Left ventricle myocardium inferior (tissue), 1 donor: ENCODE measurements at places on chromosomes 7 and 10.
A peak's percentile ranks its signal among the peaks of the same experiment; 100 is the strongest.

DNA sequence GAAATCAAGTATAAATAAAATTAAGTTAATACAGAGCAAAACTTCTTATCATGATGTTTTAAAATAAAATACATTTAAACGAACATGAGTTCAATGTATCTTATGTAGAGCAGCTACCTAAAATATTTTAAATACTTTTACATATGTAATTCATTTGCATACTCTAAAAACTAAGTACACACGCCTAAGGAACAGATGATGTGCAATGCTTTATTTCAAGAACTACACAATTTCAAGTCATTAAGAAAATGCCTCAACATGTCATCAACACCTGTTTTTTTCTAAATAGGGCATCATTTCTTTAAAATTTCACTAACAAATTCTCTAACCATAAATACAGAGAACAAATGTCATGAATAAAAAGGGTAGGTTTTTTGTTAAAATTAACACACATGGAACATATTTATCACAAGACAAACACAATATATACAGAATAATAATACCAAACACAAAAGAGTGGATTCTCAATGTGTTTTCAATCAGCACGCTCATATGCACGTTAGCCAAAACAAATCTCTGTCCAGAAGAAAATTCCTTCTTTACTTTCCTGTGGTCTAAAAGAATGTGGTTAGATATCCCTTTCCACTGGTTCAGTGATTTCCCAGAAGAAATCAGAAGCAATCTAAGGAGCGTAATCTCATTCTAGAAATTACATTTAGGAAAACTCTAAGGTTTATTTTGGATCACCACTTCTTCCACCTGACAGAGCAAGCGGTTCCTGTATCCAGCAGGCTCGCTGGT lies 73.0 kb upstream of the PFKP start:
- H3K27me3 ChIP-seq, result peaks cover 16% of the 10 kb centered on the region
- H3K36me3 ChIP-seq, result no peaks in the 10 kb centered on the region
- H3K27ac ChIP-seq, result no peak overlapping the region
- H3K4me1 ChIP-seq, result no peaks in the 10 kb centered on the region

DNA sequence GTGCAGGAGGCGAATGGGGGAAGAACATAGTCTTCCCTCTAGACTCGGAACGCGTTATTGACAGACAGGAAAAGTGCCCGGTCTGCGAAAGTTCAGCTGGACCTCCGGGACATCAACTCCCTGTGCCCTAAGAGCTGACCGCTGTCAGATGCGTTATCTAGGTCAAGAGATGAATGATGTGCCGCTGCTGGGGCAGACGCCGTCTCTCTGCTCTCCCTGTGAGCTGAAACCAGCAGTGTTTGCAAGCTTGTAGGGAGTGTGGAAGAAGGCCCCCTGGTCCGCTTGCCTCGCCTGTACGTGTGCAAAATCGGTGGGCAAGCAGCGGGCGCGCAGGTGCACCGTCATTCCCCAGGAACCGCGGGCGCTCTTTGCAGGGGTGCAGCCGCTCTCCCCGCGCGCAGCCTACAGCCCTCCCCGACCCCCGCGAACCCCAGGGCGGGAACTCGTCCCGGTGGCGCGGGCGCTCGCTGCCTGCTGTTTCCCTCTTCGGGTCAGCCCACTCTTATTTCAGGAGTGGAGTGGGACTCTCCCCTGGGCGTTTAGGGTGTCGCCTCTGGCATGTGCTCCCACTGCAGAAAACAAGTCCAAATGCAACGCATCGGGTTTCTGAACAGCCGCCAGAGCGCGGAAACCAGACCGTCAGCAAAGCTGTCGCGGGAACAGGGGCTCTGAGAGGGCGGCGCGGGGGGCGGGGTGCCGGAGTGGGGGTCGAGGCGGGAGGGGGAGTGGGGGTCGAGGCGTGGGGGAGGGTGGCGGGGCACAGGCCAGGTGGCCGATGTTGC lies 1.8 kb upstream of the PFKFB3 start:
- no peaks in the 10 kb centered on the region for H3K27me3 ChIP-seq
- H3K4me3 ChIP-seq, result peak overlapping the region; percentile 94
- H3K27ac ChIP-seq, result peak overlapping the region; percentile 98
- H3K36me3 ChIP-seq, result no peaks in the 10 kb centered on the region
- peaks cover 66% of the 10 kb centered on the region for H3K4me1 ChIP-seq
- no peak for DNase-seq

- no peaks in the 10 kb centered on the region for H3K36me3 ChIP-seq
- DNase-seq, result no peak
- peak overlapping the region; percentile 94 for H3K27ac ChIP-seq
- H3K27me3 ChIP-seq, result no peaks in the 10 kb centered on the region
Observed at GRCh38 chr7:40135317-40135610, 459 bp downstream of the SUGCT start.

DNA sequence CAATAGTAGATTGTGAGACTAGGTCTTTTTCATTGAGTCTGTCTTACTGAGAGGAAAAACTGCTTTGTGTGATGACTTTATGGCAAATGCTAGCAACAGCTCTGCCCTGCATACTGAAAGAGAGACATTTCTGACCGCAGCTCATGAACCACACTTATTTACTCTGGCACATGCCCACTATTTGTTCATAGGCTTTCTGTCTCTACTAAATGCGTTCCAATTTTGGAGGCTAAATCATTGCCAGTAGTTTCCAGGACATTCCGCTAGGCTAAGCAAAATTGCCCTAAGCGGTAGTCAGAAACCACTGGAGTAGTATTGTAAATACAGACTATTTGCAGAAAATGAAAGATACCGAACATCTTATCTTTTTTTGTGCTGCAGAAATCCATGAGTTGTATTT lies 55.6 kb upstream of the DLX6 start:
- no peak overlapping the region for H3K27ac ChIP-seq
- H3K36me3 ChIP-seq, result no peaks in the 10 kb centered on the region
- H3K4me3 ChIP-seq, result no peak overlapping the region
- H3K27me3 ChIP-seq, result peaks cover 24% of the 10 kb centered on the region
- H3K4me1 ChIP-seq, result no peaks in the 10 kb centered on the region
- no peak for DNase-seq

DNA sequence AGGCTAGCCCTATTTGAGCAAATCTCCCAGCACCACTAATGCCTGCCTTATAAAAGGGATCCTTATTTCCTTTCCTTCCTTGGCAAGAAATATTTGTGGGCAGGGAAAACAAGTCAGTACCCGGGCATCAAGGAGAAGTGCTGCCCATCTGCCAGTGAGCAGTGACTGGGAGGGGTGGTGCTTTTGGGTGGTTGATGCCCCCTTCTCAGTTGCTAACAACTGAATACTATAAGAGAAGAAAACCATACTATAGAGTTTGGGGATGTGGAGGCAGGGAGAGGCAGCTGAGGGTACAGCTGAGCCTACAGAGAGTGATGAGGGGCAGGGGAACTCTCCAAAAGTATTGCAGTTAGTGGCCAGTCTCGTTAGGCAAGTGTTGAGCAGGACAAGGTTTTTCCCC lies 39.3 kb downstream of the OGDH start:
- no peak overlapping the region for H3K4me3 ChIP-seq
- H3K4me1 ChIP-seq, result peaks cover 63% of the 10 kb centered on the region
- H3K27me3 ChIP-seq, result no peaks in the 10 kb centered on the region
- DNase-seq, result no peak

DNA sequence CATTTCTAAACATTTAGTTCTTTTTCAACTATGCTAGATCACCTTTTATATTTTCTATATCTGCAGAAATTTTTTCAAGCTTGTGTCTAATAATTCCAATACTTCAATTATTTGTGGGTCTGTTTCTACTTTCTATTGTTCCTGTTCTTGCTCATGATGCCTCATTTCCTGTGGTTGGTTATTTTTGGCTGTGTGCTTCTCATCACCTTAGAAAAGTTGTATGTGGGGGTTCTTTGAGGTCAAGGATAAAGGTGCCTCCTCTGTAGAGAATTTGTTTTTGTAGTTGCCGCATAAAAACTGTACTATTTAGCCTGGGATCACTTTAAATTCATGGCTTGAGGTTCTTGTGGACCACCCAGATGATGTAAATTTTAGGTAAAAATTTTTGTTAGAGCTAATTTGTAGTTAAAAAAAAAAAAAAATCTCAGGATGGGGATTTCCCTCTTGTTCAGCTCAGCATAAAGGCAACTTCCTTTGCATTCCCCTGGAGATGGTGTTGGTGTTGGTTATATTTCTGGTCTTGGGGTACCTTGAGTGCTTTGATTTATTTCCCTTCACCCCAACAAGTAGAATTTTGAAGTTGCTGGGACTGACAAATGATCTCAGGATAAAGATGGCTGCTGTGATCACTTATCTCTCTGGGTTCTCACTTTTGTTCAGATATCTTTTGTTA lies 27.0 kb upstream of the JAZF1 start:
- no peak for DNase-seq
- H3K27ac ChIP-seq, result no peak overlapping the region
- no peaks in the 10 kb centered on the region for H3K27me3 ChIP-seq
- no peaks in the 10 kb centered on the region for H3K4me1 ChIP-seq

DNA sequence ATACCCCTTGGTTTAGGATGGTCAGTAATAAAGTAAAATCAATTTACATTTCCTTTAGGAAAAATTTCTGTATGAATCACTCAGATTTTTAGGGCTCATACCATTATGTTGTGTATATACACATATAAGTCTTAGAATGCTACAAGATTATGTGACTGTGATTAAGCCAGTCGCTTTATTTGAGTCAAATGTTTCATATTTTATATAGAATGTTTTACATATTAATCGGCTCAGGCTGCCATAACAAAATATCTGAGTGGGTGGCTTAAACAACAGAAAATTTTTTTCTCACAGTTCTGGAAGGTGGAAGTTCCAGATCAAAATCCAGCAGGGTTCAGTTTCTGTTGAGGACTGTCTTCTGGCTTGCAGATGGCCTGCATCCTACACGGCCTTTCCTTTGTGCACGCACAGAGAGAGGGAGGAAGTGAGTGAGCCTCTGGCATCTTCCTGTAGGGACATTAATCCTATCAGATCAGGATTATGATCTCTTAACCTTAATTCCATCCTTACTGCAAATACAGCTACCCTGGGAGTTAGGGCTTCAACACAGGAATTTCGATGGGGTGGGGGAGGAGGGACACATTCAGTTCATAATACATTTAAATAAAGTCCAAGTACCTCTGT lies 198.0 kb downstream of the PHF14 start:
- H3K4me1 ChIP-seq, result peaks cover 10% of the 10 kb centered on the region
- no peaks in the 10 kb centered on the region for H3K36me3 ChIP-seq
- H3K27ac ChIP-seq, result no peak overlapping the region

GRCh38 chr7:91162436-91162835 lies 101.8 kb upstream of the FZD1 start:
- no peak for DNase-seq
- H3K4me3 ChIP-seq, result no peak overlapping the region
- no peaks in the 10 kb centered on the region for H3K27me3 ChIP-seq
- no peaks in the 10 kb centered on the region for H3K36me3 ChIP-seq
- H3K27ac ChIP-seq, result no peak overlapping the region

- DNase-seq, result no peak
- H3K36me3 ChIP-seq, result no peaks in the 10 kb centered on the region
- peaks cover 4% of the 10 kb centered on the region for H3K27me3 ChIP-seq
- no peak overlapping the region for H3K27ac ChIP-seq
- H3K4me1 ChIP-seq, result peaks cover 12% of the 10 kb centered on the region
- H3K4me3 ChIP-seq, result no peak overlapping the region
Observed at GRCh38 chr7:151312831-151313809, 28.5 kb upstream of the NUB1 start.

GRCh38 chr7:4747013-4747412 lies 28.4 kb upstream of the AP5Z1 start:
- no peaks in the 10 kb centered on the region for H3K27me3 ChIP-seq
- no peak for DNase-seq
- H3K4me1 ChIP-seq, result peaks cover 67% of the 10 kb centered on the region
- H3K27ac ChIP-seq, result peak overlapping the region; percentile 94
- H3K36me3 ChIP-seq, result peaks cover 18% of the 10 kb centered on the region
- H3K4me3 ChIP-seq, result peak overlapping the region; percentile 55

- H3K27ac ChIP-seq, result no peak overlapping the region
- no peaks in the 10 kb centered on the region for H3K36me3 ChIP-seq
- no peak overlapping the region for H3K4me3 ChIP-seq
Observed at GRCh38 chr7:54796853-54797252, 37.8 kb upstream of the SEC61G start.

- no peaks in the 10 kb centered on the region for H3K27me3 ChIP-seq
- H3K4me3 ChIP-seq, result no peak overlapping the region
- H3K36me3 ChIP-seq, result no peaks in the 10 kb centered on the region
- H3K4me1 ChIP-seq, result peaks cover 29% of the 10 kb centered on the region
- DNase-seq, result no peak
Observed at GRCh38 chr7:116317907-116318306, 107.6 kb downstream of the TES start.

- peaks cover 7% of the 10 kb centered on the region for H3K4me1 ChIP-seq
- no peak for DNase-seq
- H3K27me3 ChIP-seq, result no peaks in the 10 kb centered on the region
- no peaks in the 10 kb centered on the region for H3K36me3 ChIP-seq
- no peak overlapping the region for H3K27ac ChIP-seq
Observed at GRCh38 chr7:115548756-115549155, 481.8 kb downstream of the TFEC start.

GRCh38 chr10:80100861-80101695 lies 22.6 kb downstream of the TMEM254 start:
- H3K4me3 ChIP-seq, result no peak overlapping the region
- H3K4me1 ChIP-seq, result peaks cover 19% of the 10 kb centered on the region
- DNase-seq, result no peak

DNA sequence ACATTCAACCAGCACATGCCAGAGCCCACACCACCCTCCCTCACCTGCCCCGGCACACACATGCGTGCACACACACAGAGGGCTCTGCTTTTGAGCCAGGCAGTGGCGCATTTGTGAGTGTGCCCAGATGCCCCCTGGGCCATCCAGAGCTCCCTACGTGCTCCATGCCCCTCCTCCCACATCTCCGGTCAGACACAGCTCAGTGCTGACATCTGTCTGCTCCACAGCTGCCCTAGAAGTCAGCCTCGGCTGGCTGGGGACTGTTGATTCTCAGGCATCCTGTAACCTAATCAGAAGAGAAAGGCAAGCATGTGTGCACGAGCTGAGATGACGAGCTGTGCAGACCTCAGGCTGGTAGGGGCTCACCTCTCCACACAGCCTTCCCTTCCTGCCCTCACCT lies 135.1 kb downstream of the ZMIZ1 start:
- no peak overlapping the region for H3K4me3 ChIP-seq
- DNase-seq, result no peak
- H3K4me1 ChIP-seq, result peaks cover 46% of the 10 kb centered on the region
- no peaks in the 10 kb centered on the region for H3K27me3 ChIP-seq
- H3K27ac ChIP-seq, result peak overlapping the region; percentile 18

GRCh38 chr10:26410356-26410755 lies 27.8 kb upstream of the APBB1IP start:
- H3K4me3 ChIP-seq, result no peak overlapping the region
- no peaks in the 10 kb centered on the region for H3K36me3 ChIP-seq
- peaks cover 9% of the 10 kb centered on the region for H3K27me3 ChIP-seq
- H3K27ac ChIP-seq, result no peak overlapping the region
- no peaks in the 10 kb centered on the region for H3K4me1 ChIP-seq

GRCh38 chr7:91181949-91182348 lies 82.3 kb upstream of the FZD1 start:
- H3K36me3 ChIP-seq, result no peaks in the 10 kb centered on the region
- H3K4me1 ChIP-seq, result no peaks in the 10 kb centered on the region
- no peak overlapping the region for H3K27ac ChIP-seq
- H3K4me3 ChIP-seq, result no peak overlapping the region
- H3K27me3 ChIP-seq, result no peaks in the 10 kb centered on the region

DNA sequence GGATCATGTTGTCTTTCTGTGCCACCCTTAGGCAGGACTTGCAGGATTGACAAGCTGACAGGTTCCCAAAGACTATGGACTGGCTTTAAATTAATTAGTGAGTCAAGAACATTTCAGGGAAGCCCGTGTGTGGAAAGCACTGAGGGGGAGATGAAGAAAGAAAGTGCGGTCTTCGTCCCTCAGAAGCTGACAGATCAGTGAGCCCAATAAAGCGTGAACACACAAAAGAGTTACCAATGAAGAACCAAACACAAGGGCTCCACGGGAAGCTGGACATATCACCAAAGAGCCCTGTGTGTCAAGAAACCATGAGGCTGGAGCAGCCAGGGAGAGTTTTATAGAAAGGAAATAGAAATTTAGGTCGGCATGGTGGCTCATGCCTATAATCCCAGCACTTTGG lies 725.8 kb downstream of the PARD3 start:
- no peaks in the 10 kb centered on the region for H3K36me3 ChIP-seq
- no peaks in the 10 kb centered on the region for H3K4me1 ChIP-seq
